ENCODE measurements at places on chromosomes 3 and 15. TPM values are rescaled to one million over a fixed set of nuclear protein-coding genes. Genes with fewer than 3 reads are reported as not detected.

Gene PLSCR2
- not detected for total RNA-seq

Gene ARRDC4
- 42.4 TPM for total RNA-seq

Gene TIMP4
- 2.9 TPM for total RNA-seq

Gene OSBPL10
- 51.3 TPM for total RNA-seq

Gene TGFBR2
- total RNA-seq: 39.9 TPM

Gene MESD
- 33.1 TPM for total RNA-seq

Gene GOLGA6L7
- not detected for total RNA-seq

Gene DOCK3
- 3.1 TPM for total RNA-seq

Gene ERC2
- 7.4 TPM for total RNA-seq

Gene CSPG4
- total RNA-seq: 26.9 TPM

Gene TMEM207
- not detected for total RNA-seq

Gene GP9
- total RNA-seq: not detected

Gene KIF23
- 8.1 TPM for total RNA-seq
